ENCODE measurements at places on chromosomes 3 and 15.

- DNase-seq: peak; percentile 50
These were observed 123.6 kb upstream of the GALNT15 start for GRCh38 chr3:16050641-16051467.

GRCh38 chr3:40754994-40755393 lies 230.2 kb downstream of the ZNF621 start:
- DNase-seq: no peak

DNA sequence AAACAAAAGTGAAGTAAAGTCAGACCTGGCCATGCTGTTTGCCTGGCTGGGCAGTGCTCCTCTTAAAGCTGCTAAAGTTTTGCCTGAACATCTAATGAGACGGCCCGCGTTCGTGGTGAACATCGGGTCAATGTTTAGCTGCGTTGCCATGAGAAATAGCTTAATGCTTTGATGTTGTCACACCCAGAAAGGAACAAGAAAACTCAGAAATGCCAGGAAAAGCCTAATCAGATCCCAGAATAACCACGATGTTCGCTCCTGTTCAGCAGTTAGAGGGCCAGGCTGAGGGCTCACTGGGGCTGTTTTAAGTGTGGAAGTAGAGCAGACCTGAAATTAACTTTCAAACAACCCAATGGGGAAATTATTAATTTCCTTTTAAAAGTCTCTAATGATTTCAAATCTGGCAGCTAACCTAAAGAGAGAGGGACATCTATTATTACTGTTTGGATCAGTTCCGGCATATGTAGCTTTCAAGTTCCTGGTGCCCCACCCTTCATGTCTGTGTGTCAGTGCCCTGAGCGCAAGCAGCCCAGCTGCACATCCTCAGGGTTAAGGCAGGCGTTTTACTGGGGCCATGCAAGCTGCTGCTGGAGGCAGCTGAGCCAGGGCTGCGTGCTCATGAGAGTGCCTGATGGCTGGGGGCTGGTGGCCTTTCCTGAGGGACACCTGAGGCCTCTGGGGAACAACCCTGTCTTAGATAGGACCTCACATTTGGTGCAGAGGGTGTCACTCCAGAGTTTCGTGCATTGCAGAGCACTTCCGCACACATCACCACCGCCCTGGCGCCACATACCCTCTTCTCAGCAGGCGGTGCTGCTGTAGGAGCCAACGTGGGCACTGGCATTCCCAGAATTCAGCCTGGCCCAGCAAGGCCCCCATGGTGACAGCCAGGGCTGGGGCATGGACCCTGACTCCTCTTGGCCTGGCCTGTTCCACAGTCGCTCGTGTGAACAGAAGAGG lies 76.6 kb downstream of the LRRK1 start:
- DNase-seq: no peak

GRCh38 chr15:48712546-48712945 lies 67.0 kb upstream of the FBN1 start:
- DNase-seq: no peak

DNA sequence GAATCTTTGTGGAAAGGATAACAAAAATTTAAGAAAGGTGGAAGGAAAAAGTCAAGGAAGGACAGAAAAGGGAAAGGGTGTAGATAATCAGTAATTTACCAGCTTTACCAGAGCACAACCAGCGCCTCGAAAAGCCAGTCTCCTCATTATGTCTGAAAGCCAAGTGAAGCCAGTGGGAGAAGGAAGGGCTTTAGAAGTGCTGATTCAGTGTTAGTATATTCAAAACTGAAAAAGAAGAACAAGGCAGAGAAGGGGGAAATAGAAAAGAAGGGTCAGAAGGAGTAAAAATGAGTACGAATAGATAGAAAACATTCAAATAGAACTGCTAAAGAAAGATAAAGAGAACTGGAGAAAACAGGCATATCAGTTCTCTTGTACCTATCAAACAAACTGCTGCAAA lies 4.1 kb downstream of the PBRM1 start:
- peak; percentile 47 for DNase-seq
